ENCODE measurements at places on chromosomes 2 and 18.

- no peak for DNase-seq
Observed at GRCh38 chr2:190053426-190053825, 9.1 kb downstream of the MSTN start.

- DNase-seq, result no peak
Observed at GRCh38 chr2:219514196-219514761, at the start of gene ASIC4. Gene ASIC4, plus strand, starts transcription at chr2:219514482. Its CDS starts 243 bp downstream, at chr2:219514725.

DNA sequence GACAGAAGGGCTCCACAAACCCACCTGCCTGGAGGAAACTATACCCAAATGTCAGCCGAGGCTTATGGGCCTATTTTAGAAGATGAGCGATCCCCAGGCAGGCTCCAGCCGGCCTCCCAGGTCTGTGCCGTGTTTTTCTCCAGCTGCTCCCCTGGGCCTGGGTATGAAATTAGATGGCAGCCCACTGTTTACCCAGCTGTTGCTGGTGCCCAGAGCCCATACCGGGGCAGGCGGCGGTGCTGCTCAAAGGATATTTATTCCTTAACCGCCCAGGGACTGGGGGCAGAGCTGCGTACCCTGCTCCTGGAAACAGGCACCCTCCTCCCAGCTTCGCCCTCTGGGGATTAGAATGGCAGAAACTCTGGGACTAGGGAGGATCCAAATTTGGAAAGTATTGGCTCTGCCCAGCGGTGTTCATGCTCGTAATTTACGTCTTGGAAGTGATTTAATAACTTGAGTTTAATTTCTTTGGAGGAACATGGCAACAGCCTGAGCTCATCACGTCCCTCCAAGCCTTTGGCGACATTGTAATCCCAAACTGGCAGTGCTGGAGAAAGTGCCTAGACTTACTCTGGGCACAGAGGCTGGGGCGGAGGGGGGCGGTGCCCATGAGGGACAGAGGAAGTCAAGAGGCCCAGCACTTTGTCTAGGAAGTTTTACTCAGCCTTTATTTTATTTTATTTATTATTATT, 199.2 kb downstream of the KLHL29 start:
- DNase-seq, result no peak

- no peak for DNase-seq
Observed at GRCh38 chr2:37865640-37866039, 59.4 kb upstream of the RMDN2 start.

DNA sequence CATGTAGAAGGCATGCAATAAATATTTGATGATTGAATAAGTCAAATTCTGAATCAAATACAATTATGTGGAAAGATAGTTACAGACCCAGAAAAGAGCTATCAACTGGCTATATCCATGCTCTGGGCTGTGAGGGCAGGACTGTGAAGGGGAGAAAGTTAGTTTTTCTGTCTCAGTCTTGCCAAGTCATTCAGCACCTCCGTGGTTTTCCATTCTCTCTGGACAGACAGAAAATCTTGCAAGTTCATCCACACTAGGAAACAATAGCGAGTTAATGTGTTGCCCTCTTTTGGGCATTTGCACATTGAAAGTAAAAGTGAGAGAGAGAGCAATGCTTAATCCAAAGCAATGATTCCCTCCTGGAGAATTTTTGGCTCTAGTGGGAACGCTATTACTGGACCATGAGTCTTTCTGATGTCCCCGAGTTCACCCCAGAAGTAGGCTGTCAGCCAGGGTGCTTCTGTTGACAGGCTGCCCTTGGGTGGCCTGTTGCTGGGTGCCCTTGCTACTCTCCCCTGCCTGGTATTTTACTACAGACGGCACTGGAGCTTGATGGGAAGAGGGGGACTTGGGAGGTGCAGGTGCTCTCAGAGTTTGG, 238.3 kb downstream of the LOXHD1 start:
- no peak for DNase-seq

DNA sequence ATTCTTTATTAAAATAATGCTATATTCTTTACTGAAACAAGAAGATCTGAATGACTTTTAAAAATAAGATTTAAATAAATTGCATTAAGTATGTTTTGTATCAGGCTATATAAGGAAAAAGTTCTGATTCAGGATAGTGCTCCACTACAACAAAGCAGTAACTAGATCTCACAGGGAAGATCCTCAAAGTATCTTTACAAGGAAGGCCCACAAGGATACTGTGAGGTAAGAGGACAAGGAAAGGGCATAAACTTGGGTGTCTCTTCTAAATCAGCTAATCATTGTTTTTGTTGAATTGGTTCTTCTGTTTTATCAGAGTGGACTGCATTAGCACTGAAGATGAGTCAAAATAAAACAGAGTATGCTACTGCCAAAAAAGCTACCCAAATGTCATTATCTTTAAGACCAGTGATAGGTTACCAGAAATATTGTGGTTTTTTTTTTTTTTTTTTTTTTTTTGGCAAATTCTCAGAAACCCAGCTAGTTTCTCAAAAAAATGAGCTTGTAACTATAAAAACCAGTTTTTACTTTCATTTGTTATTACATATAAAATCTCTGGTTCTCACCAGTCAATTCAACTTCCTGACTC, 160.9 kb downstream of the BAZ2B start:
- DNase-seq, result no peak

GRCh38 chr2:212398316-212398715, 140.3 kb downstream of the ERBB4 start:
- DNase-seq, result no peak

- DNase-seq, result no peak
Observed at GRCh38 chr2:63060472-63060991, 9.9 kb downstream of the OTX1 start.

DNA sequence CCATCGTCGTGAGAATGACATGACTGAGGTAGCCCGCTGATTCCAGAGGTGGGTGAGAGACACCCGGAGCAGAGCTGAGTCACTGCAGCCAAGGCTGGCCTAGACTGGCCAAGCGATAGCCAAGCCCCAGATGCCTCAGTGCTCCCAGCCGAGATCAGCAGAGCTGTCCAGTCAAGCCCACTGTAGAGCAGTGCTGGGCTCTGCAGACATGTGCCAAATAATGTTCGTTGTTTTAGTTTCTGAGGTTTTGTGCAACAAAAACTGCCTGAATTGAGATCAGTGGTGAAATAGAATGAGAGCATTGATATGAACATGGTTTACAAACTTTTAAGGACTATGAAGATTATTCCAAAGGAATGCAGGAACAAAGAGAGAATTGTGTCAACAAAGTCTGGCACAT, 42.1 kb downstream of the INSIG2 start:
- no peak for DNase-seq

- DNase-seq, result no peak
Observed at GRCh38 chr2:32564417-32565035, 63.3 kb upstream of the TTC27 start.

- DNase-seq, result no peak
Observed at GRCh38 chr2:241994086-241994485, 124.6 kb downstream of the RTP5 start.

DNA sequence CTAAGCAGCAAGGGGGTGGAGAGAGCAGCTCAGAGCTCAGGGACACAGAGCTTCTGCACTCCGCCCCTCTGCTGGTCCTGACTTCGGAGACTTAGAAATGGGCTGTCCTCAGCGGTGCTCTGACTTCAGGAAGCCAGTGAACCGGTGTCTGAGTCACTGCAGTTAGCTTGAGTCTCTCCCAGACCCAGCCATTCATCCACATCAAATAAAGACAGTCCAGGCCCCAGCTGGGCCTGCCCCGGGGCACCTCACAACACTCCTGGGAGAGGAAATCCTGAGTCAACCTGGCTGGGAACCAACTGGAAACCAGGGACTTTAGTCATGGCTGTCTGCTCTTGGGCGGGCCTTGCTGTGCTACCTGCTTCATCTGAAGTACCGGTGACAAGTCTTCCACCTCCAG, 5.4 kb upstream of the ITGB6 start:
- DNase-seq, result peak; percentile 96

- DNase-seq, result peak; percentile 23
Observed at GRCh38 chr18:54806526-54806925, 21.8 kb upstream of the RAB27B start.

GRCh38 chr2:217254111-217254510, 394.2 kb upstream of the TNP1 start:
- no peak for DNase-seq

- DNase-seq, result no peak
Observed at GRCh38 chr2:212330263-212330662, 208.3 kb downstream of the ERBB4 start.

DNA sequence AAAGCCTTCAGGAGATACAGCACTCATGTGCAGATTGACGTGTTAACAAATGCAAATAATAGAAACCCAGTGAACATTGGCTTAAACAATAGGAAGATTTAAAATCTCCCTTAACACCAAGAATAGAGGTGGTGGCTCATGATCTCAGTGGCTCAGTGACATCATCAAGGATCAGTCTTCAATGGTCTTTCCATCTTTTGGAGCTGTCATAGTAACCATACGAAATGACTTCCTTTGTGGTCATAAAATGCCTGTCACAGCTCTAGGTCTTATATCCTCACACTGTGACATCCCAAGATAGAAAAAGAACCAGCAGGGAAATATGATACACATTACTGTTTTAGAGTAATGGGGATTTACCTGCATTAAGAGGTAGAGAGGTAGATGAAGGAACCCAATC, 59.6 kb upstream of the ACKR3 start:
- no peak for DNase-seq

Measured in foreskin fibroblast (primary cell).